MCF 10A (cell line): ENCODE measurements at places on chromosomes 5 and 9. TPM values are rescaled to one million over a fixed set of nuclear protein-coding genes. Genes with fewer than 3 reads are reported as not detected.

DNA sequence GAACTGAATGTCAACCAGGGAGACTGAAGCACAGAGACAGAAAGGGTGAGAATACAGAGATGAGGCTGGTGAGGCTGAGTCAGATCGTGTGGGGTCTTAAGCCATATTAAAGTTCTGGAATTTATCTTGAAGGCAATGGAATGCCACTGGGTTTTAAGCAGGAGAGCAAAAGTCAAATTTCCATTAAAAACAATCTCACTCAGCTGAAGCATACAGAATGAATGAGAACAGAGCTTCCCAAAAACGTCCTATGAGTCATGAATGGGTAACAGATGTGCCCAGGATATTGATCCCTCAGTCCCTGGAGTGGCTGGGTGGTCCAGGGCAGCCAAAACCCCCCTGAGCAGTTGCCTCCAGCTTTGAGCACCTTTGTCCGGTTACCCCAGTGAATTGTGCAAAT is 44.9 kb downstream of the PFDN1 start:
- no peak overlapping the region for H3K4me3 ChIP-seq
- DNase-seq: no peak
- peaks cover 15% of the 10 kb centered on the region for H3K36me3 ChIP-seq
- H3K4me1 ChIP-seq: peaks cover 43% of the 10 kb centered on the region
- H3K27me3 ChIP-seq: no peaks in the 10 kb centered on the region

- H3K27ac ChIP-seq: no peak overlapping the region
- H3K4me1 ChIP-seq: peaks cover 43% of the 10 kb centered on the region
These were observed 64.2 kb downstream of the SGCD start for GRCh38 chr5:156391139-156391538.

DNA sequence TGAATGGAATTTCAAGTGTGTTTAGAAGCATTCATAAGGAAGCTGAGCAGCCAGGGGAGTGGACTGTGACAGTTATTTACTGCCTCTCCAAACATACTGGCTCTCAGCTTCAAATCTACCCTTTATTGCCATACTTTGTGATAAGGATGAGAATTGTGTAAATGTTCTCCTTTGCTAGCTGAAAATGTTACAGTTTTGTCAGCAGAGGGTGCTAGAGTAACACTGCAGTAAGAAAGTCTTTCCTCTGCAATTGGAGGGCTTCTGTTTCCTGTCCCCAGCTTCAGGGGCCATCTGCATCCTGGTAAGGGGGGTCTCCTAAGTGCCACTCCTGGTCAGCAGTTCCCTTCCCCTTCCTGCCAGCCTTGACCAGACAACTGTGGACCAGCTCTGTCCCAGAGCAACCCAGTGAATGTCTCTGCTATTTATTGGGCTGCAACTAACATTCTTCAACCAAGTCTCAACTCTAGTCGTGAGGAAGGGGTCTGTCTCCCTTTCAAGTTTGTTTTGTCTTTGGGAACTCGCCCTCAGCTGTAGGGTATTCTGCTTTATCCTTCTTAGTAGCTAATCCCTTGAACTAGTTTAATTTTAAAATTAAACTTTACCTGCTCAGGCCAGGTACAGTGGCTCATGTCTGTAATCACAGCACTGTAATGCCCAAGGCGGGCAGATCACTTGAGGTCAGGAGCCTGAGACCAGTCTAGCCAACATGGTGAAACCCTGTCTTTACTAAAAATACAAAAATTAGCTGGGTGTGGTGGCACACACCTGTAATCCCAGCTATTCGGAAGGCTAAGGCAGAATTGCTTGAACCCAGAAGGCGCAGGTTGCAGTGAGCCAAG is 45.3 kb downstream of the RAPGEF6 start:
- no peak overlapping the region for H3K27ac ChIP-seq
- H3K27me3 ChIP-seq: no peaks in the 10 kb centered on the region

ADCY2 gene
- not detected in 2 replicates for total RNA-seq

ECSCR gene
- total RNA-seq: not detected in 2 replicates

- DNase-seq: peak; percentile 99
- no peak overlapping the region for H3K4me3 ChIP-seq
- peak overlapping the region; percentile 70 for H3K27ac ChIP-seq
These were observed 297.4 kb upstream of the ZNF608 start for GRCh38 chr5:125043781-125044391.

DNA sequence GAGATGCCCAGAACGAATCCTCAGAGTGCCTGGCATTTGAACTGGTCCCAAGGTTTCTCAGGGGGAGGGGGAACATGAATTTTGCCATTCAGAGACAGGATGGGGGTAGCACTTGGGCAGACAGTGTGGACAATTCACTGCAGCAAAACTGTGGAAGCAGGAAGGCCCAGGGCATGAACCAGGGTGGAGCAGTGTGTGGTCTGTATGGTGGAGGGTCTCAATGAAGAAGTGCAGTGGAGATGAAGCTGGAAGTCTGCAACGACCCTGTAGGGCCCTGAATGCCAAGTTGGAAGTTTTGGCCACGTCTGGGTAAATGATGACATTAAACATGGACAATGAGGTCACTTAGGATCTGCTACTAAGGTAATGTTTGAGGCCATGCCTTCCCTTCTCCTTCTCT is 273.9 kb downstream of the CDK5RAP2 start:
- H3K4me1 ChIP-seq: peaks cover 6% of the 10 kb centered on the region
- no peak overlapping the region for H3K4me3 ChIP-seq
- DNase-seq: no peak
- no peak overlapping the region for H3K27ac ChIP-seq

GMCL2 gene
- not detected in 2 replicates for total RNA-seq

DNA sequence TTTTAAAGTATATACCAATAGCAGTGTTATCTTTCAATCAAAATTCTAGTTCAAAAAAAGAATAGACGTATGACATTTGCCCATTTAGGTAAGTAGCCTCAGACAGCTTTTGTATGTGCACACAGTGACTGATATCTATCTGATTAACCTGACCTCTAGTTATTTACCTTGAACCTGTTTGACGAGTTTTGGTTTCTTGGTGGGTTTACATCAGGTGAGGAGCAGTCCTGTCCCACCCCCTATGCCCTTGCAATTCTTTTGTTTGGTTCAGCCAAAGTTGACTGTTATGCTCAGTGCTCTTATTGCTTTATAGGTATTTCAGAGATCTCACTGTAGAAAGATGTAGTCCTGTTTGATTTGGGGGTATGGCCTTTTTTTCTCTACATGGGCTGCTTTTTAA is 147.2 kb downstream of the ISOC1 start:
- H3K4me3 ChIP-seq: no peak overlapping the region
- peaks cover 56% of the 10 kb centered on the region for H3K27me3 ChIP-seq
- no peak overlapping the region for H3K27ac ChIP-seq
- no peaks in the 10 kb centered on the region for H3K4me1 ChIP-seq
- no peak for DNase-seq

NUDT12 gene
- 11.4 and 11.5 TPM in 2 replicates for total RNA-seq

DNA sequence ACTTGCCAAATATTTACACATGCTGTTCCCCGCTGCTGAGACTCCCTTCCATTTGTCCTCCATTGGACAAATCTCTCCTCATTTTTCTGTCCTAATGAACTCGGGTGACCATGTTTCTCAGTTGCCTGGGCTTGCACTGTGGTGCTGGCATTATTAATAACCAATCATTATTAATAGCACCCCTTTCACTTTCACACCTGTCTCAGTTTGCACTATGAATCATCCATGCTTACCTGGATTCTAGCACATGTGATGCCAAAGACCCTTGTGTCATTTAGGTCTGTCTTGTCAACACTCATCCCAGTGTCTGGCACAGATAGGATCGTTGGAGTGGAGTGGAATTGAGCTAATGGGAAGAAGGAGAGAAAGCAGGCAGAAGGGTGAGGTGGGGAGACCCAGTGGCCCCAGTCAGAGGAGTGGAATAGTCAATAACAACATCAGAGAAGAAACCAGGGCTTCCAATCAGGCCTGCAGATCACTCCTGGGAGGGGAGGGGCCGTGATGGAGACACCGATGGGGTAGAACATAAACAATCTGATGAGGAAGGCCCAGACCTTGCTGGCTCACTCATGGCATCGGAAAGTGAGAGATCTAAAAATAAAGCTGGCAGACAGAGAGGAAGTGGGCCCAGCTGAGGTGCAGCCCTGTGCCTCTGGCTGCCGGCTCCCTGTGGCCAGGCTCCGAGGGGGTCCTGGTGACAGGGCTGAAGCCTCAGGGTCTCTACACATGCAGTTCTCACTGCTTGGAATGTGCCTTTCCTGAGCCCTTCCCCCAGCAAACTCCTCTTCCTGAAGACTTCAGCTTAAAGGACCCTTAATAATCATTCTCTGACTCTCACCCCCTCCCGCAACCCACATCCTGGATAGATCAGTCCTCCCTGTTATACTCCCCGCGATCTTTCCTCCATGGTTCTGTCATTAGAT is 33.5 kb upstream of the CRB2 start:
- H3K27ac ChIP-seq: no peak overlapping the region
- no peak overlapping the region for H3K4me3 ChIP-seq
- DNase-seq: no peak
- H3K27me3 ChIP-seq: peaks cover 34% of the 10 kb centered on the region
- H3K4me1 ChIP-seq: no peaks in the 10 kb centered on the region

DNA sequence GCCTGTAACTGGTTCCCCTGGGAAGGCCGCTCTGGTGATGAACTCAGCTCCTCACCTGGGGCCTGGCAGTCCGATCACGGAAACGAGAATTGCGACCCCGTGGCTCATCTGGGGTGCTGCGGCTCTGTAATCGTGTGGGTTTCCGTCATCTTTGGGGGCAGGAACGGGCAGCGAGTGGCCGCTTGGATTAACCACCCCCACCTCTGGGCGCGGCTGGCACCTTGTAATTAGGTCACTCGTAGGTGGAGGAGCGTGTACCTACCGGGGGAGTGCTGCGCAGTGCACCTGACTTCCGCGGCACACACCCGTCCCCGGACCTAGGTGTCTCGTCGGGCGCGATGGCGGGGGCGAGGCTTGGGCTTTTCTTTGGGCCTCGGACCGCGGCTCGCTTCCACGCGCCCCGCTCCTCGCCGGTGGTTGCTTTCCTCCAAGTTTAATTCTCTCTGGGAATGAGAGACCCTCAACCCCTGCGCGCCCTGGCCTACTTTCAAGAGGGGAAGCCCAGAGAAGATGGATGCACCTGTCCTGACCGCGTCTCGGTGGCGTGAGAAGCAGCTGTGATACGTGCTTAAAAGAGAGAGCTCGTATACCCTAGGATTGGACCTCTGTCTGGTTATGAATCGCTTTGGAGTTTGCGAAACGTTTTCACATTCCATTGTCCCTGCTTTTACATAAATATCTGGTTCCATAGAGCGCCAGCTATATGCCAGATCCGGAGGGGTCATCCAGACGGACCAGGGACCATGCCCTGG is 744 bp upstream of the PPP2CA start:
- peak overlapping the region; percentile 100 for H3K27ac ChIP-seq
- no peak for DNase-seq
- peaks cover 13% of the 10 kb centered on the region for H3K36me3 ChIP-seq
- H3K4me1 ChIP-seq: peaks cover 31% of the 10 kb centered on the region
- peak overlapping the region; percentile 97 for H3K4me3 ChIP-seq
- H3K27me3 ChIP-seq: no peaks in the 10 kb centered on the region

DNA sequence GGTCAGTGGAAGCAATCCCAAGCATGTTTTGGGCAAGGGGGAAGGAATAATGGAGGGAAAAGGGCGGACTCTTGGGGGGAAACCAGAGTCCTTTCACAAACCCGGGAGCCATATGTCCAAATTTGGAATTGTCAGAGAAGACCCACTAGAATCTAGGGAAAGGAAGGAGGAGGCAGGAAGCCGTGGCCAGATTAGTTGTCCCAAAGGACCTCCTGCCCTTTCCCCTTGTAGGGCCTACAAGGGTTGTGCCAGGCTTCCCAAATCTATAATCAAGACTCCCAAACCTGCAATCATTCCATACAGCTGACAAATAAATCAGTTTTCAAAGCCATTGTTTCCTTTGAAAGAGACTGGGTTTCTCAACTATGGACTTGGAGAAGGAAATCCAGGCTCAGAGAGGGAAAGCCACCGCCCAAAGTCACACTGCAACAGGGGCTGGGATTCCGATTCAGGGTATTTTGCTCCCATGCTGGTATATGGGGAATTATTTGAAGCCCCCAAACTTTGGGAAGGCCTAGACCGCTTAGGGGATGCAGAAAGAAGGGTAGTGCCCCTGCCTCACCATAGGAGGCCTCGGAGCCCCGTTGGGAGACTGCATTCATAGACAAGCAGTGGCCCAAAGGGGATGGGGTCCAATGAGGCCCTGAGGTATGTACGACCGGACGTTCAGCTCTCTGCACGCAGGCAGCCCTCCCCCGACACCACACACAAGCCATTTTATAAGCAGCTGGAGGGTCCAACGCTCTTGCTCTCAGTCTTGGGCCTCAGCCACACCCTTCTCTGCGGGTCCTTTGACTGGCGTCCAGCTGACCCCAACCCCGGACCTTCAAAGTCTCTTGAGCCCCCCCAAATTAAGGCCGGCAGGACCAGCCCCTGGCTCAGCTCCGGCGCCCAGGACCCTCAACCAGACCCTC is 815 bp downstream of the ANXA6 start:
- no peak for DNase-seq
- no peaks in the 10 kb centered on the region for H3K36me3 ChIP-seq
- H3K4me3 ChIP-seq: peak overlapping the region; percentile 64
- H3K27ac ChIP-seq: no peak overlapping the region
- H3K4me1 ChIP-seq: peaks cover 9% of the 10 kb centered on the region

- H3K27me3 ChIP-seq: no peaks in the 10 kb centered on the region
- H3K36me3 ChIP-seq: peaks cover 8% of the 10 kb centered on the region
- H3K4me1 ChIP-seq: peaks cover 55% of the 10 kb centered on the region
- no peak for DNase-seq
- peak overlapping the region; percentile 58 for H3K27ac ChIP-seq
These were observed 27.2 kb downstream of the MAML1 start for GRCh38 chr5:179759581-179760551.

DNA sequence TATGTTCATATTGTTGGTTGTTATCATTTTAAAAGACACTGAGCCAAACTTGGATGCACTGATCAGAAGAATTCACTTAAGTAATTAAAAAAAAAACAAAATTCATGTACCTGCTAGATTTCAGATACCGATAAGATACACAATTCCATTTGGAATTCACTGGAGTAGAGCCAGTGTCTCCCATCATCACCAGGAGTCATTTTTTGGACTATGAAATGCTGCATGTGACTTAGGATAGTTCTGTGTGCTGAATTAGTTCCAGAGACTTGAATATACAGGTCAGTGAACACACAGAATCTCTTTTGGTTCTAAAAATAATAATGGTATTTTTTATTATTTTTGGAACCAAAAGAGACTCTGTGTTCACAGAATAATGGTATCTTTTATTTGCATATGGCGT is 482.6 kb upstream of the PIK3R1 start:
- H3K36me3 ChIP-seq: no peaks in the 10 kb centered on the region
- peaks cover 20% of the 10 kb centered on the region for H3K4me1 ChIP-seq
- H3K27ac ChIP-seq: no peak overlapping the region
- H3K4me3 ChIP-seq: no peak overlapping the region

GRCh38 chr5:68049053-68049713 is 166.4 kb upstream of the PIK3R1 start:
- H3K4me1 ChIP-seq: peaks cover 23% of the 10 kb centered on the region
- H3K4me3 ChIP-seq: no peak overlapping the region
- no peaks in the 10 kb centered on the region for H3K27me3 ChIP-seq
- H3K36me3 ChIP-seq: peaks cover 5% of the 10 kb centered on the region

PHAX gene
- total RNA-seq: 57.4 and 73.2 TPM in 2 replicates

DNA sequence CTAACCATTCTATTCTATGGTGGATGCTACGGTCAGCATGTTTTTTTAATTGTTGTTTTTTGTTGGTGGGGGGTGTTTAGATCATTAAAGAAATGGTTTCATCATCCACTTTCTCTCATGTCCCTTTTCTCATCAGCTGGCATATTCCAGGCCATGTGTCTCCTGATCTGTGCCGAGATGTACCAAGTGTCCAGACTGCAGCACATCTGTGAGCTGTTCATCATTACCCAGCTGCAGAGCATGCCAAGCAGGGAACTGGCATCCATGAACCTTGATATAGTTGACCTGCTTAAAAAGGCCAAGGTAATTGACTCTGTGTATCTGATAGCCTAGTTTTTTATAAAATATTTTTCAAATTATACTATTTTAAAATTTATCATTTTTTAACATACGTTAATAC is 38.9 kb downstream of the GLRX start:
- H3K27ac ChIP-seq: no peak overlapping the region
- no peak overlapping the region for H3K4me3 ChIP-seq
- no peak for DNase-seq
- no peaks in the 10 kb centered on the region for H3K27me3 ChIP-seq
- no peaks in the 10 kb centered on the region for H3K4me1 ChIP-seq
- H3K36me3 ChIP-seq: no peaks in the 10 kb centered on the region
